Urinary bladder (tissue), 4 donors: ENCODE measurements at places on chromosomes 7 and 10. TPM values are rescaled to one million over a fixed set of nuclear protein-coding genes. Genes with fewer than 3 reads are reported as not detected.
A peak's percentile ranks its signal among the peaks of the same experiment; 100 is the strongest.

DNA sequence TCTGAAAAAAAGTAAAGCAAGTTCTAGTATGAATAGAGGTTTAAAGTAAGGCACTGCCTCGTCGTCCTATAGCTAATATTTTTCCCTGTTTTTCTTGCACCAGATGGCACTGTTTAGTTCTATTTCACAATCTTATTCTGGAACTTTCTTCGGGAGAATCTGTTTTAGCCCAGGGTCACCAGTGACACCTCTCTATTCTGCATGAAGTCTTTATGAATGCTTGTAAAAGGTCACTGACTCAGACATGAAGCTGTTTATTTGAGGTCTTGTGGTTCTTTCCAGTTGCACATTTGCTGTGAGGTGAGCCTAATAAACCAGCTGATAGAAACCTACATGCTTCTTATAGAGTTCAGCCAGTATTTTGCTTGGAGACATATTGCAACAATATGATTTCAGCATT lies 444.3 kb downstream of the AUTS2 start:
- DNase-seq, result peak; percentile 37

Gene PRSS37
- total RNA-seq, result not detected

GRCh38 chr10:92122941-92123450 lies 167.9 kb downstream of the CPEB3 start:
- peak; percentile 33 for DNase-seq

- DNase-seq, result no peak
Observed at GRCh38 chr10:47287365-47287802, 12.6 kb upstream of the GDF10 start.

- DNase-seq, result no peak
Observed at GRCh38 chr7:40401406-40401805, 266.6 kb downstream of the SUGCT start.

Gene ERV3-1
- 33.2 TPM for total RNA-seq
